ENCODE measurements at places on chromosomes 11 and 22. TPM values are rescaled to one million over a fixed set of nuclear protein-coding genes. Genes with fewer than 3 reads are reported as not detected.

The LGALS12 gene
- 0.22 TPM for polyA plus RNA-seq

DNA sequence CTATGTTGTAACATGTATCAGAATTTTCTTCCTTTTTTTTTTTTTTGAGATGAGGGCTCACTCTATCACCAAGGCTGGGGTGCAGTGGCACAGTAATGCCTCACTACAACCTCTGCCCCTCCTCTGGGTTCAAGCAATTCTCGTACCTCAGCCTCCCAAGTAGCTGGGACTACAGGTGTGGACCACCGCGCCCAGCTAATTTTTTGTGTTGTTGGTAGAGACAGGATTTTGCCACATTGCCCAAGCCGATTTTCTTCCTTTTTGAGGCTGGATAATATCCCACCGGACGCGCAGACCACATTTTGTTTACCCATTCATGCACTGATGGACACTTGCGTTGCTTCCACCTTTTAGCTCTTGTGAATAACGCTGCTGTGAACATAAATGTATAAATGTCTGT is 97.0 kb downstream of the BRD1 start:
- DNase-seq = no peak

The FLRT1 gene
- 4.1 TPM for polyA plus RNA-seq

- no peak for DNase-seq
Measured at GRCh38 chr11:2674658-2675131, 25.1 kb downstream of the KCNQ1OT1 start.

DNA sequence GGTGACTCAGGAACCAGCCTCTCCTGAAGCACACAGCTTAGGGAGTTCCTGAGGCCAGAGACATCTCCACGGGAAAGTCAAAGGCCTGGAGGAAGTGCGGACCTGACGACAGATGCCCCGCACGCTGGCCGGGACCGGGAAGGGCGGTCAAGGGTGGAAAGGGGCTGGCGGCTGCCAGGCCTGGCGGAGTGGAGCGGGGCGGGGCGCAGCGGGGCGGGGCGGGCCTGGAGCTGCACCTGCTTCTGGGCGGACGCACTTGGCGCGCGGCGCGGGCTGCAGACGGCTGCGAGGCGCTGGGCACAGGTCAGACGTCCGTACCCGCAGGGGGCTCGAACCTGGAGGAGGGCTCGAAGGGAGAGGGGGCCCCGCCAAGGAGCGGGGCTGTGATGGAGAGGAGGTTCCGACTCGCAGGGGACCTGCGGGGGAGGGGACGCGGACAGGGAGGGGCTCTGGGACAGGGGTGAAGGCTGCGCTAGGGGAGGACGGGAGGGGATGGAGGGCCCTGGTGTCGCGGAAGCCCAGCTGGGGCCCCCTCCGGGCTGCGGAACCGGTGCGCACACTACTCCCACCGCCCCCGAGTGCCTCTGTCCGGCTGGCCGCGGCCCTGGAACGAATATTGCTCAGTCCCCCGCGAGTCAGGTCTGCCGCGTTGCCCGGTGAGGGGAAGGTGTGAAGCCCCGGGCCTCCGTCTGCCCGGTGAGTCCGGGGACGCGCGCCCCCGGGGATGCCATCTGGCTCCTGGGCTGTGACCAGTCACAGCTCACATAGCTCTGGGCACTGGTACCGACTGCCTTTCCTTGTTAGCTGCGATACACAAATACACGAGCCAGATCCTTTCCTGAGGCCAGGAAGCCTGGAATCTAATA is at the start of gene TMEM45B:
Gene TMEM45B (plus strand): TSS at position 253 of the 866 bp plus-strand sequence. CDS start 36,635 bp downstream, outside the sequence.
- DNase-seq = peak; percentile 30

DNA sequence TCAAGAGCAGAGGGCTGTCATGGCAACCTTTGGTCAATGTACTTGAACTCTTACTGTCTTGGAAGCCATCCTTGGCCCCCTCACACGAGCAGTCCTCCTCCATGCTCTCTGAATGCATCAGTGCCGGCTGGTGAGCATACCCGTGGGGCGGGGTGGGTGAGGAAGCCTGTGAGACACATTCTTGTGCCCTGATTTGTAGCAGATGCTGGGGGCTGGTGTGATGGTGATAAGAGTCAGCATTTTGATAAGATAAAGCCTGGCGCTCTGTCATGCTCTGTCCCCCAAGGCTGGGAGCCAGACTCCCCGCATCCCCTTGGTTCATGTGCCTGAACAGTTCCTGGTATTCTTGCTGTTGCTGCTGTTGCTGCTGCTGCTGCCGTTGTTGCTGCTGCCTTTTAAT is 20.5 kb upstream of the APOA1 start:
- no peak for DNase-seq

The OR52N4 gene
- not detected for polyA plus RNA-seq

DNA sequence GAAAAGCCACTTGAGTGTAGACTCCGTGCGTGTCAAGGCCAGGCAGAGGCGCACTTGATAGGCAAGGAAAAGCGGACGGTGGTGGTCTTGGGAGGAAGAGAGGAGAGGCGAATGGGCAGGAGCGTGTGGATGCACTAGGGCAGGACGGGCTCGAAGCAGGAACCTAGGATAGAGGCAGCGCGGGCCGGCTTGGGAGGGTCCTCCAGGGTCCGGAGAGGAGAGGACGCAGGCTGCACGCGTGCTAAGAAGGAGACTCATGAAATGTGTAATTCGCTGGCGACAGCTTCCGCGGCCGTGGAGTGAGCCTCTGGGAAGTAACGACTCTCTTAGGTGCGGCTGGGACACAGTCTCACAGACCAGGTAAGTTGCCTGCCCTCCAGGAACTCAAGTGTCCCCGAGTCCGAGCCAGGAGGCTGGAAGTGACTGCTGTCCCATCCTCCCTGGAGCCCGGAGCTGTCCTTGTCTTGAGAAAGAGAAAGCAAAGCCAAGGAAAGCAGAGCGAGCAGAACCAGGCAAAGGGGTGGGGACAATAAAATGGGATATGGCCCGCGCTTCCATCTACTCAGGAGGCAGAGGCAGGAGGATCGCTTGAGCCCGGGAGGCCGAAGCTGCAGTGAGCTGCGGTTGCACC is 874 bp upstream of the IL17RA start:
- DNase-seq = no peak

The SLC39A13 gene
- 54.0 TPM for polyA plus RNA-seq

- DNase-seq = no peak
Measured at GRCh38 chr22:48332438-48333322, 1495.0 kb downstream of the BRD1 start.

DNA sequence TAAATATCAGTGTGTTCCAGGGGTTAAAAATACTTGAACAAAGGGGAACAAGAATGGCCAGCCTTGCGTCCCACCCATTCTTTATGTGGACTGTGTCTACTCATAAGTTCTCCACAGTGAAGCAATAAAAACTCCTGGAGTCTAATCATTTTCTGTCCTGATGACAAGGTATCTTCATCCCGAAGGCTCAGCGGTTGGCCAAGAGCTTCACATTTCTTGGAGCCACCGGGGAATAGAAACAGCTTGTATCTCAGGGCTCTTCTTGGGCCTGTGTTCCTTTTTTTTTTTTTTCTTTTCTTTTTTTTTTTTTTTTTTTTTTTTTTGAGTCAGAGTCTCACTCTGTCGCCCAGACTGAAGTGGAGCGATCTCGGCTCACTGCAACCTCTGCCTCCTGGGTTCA is 36.8 kb upstream of the ADORA2A start:
- no peak for DNase-seq

DNA sequence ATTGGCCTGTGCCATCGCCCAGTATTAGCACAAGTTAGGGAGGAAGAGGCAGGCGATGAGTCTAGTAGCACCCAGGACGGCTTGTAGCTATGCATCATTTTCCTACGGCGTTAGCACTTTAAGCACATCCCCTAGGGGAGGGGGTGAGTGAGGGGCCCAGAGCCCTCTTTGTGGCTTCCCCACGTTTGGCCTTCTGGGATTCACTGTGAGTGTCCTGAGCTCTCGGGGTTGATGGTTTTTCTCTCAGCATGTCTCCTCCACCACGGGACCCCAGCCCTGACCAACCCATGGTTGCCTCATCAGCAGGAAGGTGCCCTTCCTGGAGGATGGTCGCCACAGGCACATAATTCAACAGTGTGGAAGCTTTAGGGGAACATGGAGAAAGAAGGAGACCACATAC is 4.3 kb downstream of the TMEM25 start:
- no peak for DNase-seq

The TMPRSS4 gene
- polyA plus RNA-seq = 5.1 TPM

- no peak for DNase-seq
Measured at GRCh38 chr22:24878969-24879368, 67.5 kb downstream of the LHFPL7 start.

GRCh38 chr22:33028234-33028633 is 29.9 kb downstream of the SYN3 start:
- no peak for DNase-seq

DNA sequence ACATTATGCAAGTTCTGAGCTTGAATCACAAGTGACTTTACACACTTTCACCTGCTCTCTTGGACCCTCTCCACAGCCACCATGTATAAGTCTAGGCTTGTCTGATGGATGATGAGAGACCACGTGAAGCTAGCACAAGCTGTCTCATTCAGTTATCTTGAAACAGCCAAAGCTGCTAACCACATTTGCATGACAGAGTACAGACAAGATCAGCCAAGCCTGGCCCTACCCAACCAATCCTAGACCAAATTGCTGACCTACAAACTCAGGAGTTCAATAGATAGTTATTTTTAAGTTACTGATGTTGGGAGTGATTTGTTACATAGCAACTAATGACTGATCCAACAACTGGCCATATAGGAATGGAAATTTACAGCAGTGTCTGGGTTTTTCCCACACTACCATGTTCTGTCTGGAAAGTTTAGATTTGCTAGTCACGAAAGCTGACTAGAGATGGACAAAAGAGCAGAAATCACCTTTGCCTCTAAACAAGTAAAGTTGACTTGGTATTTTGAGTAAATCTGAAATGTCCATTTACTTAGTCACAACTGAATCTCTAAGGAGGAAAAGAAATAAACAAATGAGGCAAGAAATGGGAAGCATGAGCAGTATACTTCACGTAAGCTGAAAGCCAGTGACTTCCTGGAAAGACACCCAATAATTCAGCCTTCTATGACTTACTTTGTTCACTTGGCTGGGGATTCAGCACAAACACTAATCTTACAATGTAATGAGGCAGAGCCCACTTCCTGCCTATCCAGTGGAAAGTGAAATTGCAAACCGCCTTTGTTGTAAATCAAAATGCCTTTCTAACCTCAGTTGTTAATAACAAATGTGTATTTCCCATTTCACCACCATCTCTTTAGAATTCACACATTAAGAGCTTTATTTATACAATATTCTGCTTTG is 101.7 kb downstream of the FAM181B start:
- DNase-seq = peak; percentile 8

DNA sequence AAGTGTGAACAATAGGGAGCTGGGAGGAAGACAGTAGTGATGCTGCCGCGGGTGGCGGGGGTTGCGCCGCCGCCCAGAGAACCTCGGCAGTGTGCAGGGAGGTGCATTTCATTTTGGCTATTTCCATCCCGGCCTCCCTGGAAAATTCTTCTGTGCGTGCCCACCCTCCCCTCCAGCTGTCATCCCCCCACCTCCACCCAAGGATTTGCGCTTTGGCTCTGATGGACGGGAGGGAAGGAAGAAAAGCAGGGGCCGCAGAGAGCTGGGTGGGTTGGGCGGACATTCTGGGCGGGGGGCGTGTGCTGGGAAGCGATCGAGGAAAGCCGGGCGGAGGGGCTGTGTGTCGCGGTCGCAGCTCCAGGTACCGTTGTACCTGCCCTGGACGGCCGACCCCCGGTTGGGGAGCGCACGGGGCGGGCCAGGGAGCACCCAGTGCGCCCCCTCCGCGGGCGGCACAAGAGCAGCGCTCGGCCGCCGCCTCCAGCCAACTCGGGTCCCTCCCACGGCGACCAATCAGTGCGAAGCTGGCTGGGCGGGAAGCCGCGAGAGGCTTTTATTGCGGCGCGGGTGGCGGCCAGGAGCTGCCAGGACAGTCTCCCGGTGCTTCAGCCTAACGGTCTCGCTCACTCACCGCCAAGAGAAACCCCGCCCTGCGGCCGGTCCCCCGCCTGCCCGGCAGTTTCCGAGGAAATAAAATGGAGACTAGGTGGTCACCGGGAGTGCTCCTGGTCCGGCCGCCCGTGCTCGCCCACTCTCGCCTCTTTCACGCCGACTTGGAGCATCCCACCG is 1.6 kb downstream of the NCAM1 start:
- DNase-seq = no peak

The CHRDL2 gene
- polyA plus RNA-seq = 0.26 TPM

DNA sequence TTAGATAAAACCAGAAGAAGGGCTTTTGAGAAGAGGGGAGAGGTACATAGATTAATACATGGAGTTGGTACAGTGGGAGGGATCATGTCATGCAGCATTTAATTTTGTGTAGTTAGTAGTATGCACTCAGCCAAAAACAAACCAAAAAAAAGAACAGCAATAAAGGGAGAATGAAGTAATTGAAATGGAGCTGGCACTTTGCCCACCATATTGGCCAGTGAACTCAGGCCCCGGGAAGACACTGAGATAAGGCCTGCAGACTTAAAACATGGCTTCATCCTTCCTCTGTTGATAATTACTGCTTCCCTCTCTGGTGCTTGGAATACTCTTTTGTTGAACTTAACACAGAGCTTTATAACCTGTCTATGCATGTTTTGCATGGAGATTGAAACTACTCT is 3.1 kb downstream of the PANX1 start:
- DNase-seq = peak; percentile 74

DNA sequence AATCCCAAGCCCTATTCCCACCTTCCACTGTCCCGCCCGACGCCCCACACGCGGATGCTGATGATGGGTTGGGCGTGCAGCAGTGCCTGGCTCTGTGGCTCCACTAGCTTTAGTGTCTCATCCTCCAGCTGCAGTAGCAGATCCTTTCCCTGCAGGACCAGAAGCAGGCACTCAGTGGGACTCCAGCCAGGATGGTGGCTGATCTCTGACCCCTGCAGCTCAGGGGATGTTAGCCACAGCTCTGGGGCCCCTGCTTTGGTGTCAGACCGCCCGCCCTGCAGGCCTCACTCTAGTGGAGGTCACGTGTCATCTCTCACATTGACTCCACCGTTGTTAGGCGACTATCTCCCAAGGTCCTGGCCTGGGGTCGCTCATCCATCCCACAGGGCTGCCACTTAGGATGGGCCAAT is 11.8 kb downstream of the SMPD1 start:
- no peak for DNase-seq

The H19 gene
- polyA plus RNA-seq = 947 TPM

- no peak for DNase-seq
Measured at GRCh38 chr11:5229796-5230195, 2.9 kb upstream of the HBB start.

DNA sequence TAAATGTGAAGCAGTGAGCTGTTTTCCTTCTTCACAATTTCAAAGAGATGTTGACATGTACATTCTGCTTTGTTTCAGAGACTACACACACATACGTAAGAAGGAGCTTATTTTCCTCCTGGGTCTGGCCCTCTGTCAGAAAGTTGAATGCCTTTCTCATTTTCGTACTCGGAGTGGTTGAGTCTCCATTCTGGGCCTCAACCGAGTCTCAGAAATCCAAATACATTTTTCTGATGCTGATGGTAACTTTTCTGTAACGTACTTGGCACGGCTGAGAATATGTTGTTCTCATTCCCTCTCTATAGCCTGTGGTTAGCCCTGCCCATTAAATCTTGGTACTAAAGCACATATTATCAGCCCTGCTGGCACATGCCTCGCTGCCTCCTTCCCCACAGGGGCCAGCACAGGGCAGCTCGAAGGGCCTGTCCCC is 25.3 kb downstream of the PARVA start:
- DNase-seq = no peak

GRCh38 chr11:30666817-30667216 is 80.7 kb upstream of the MPPED2 start:
- no peak for DNase-seq

The TBCEL gene
- 22.3 TPM for polyA plus RNA-seq

- DNase-seq = no peak
Measured at GRCh38 chr22:48436201-48436931, 1391.3 kb downstream of the BRD1 start.

GRCh38 chr11:134711588-134711987 is 299.5 kb upstream of the B3GAT1 start:
- DNase-seq = no peak

Measured in right lung (tissue), 10 donors.